ENCODE measurements at places on chromosomes 5 and 9. TPM values are rescaled to one million over a fixed set of nuclear protein-coding genes. Genes with fewer than 3 reads are reported as not detected.

GRCh38 chr5:74169701-74170100 is 470.8 kb downstream of the ENC1 start:
- no peaks in the 10 kb centered on the region for H3K36me3 ChIP-seq
- H3K27me3 ChIP-seq, result no peaks in the 10 kb centered on the region
- H3K4me1 ChIP-seq, result no peaks in the 10 kb centered on the region
- no peak overlapping the region for H3K27ac ChIP-seq

DNA sequence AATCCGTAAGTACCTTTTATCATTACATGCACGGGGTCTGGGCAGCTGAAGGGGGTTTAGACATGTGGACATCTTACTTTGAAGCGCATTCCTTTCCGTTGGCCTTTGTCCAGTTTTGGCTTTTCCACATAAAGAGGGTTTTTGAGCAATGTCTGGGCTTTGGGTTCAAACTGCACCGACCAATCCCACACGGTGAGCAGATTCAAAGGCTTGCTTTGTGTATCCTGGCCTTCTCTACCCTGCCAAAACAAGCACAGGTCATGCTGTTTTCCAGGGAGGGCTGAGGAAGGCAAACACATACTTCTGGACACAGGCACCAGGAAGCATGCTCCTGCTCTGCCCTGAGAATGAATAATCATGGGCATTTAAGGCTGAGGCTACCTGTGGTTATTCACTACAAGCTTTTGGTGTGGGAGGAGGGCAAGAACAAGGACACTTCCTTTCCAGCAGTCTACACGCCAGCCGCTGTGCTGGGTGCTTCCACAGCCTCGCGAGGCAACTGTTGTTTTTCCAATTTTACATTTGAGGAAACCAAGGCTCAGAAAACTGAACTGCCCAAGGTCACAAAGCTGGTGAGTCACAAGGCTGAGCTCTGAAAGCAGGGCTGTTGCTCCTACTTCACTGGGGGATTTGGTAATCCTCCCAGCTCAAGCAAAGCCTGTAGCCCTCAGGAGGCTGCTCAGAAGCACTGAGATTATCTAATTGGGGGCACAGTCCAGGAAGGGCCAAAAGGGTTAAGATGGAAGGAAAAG is 59.8 kb upstream of the GOLPH3 start:
- no peaks in the 10 kb centered on the region for H3K4me1 ChIP-seq
- no peak overlapping the region for H3K27ac ChIP-seq
- no peaks in the 10 kb centered on the region for H3K27me3 ChIP-seq
- DNase-seq, result no peak
- no peak overlapping the region for H3K4me3 ChIP-seq
- H3K36me3 ChIP-seq, result peaks cover 30% of the 10 kb centered on the region

DNA sequence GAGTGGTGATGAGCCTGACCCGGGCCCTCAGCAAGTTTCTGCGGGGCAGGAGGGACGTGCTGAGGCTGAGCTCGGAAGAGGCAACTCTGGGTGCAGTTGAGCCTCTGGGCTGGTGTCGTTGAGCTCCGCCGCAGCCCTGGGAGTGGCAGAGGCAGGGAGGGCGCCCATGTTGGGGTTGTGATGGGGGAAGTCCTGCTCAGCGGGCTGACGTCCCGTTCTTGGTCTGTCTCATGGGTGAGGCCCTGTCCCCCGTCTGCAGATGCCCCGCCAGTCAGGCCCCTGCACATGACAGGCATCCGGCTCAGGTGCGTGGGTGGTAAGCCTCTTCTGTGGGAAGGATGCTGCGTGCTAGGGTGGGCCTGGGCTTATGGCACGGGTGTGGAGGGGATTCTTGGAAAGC is 64.3 kb downstream of the RXRA start:
- no peaks in the 10 kb centered on the region for H3K4me1 ChIP-seq
- no peak overlapping the region for H3K4me3 ChIP-seq
- H3K27ac ChIP-seq, result no peak overlapping the region
- no peaks in the 10 kb centered on the region for H3K27me3 ChIP-seq
- H3K36me3 ChIP-seq, result no peaks in the 10 kb centered on the region

DNA sequence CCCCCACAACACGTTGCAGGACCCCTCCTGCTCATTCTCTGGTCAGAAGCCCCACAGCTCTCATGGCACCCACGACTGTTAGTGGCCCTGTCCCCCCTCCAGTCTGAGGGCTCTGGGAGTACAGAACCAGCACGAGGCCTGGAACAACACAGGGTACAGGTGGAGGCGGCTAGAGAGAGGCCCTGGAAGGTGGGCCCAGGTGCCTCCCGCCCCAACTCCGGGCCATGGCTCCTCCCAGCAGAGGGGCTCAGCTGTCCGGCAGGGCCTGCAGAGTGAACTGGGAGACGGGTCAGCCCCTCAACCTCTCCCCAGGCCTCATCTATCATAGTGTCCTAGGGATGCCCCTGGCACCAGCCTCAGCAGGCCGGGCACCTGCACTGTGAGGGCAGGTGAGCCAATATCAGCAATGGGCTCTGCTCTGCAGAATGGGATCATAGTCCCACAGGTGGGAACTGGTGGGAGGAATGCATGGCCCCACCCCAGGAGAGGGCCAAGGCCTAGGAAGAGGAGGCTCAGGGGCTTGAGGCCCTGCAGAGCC is 58.6 kb downstream of the BARX1 start:
- H3K4me1 ChIP-seq, result no peaks in the 10 kb centered on the region
- DNase-seq, result peak; percentile 5
- H3K36me3 ChIP-seq, result peaks cover 11% of the 10 kb centered on the region
- H3K27me3 ChIP-seq, result no peaks in the 10 kb centered on the region
- no peak overlapping the region for H3K27ac ChIP-seq

DNA sequence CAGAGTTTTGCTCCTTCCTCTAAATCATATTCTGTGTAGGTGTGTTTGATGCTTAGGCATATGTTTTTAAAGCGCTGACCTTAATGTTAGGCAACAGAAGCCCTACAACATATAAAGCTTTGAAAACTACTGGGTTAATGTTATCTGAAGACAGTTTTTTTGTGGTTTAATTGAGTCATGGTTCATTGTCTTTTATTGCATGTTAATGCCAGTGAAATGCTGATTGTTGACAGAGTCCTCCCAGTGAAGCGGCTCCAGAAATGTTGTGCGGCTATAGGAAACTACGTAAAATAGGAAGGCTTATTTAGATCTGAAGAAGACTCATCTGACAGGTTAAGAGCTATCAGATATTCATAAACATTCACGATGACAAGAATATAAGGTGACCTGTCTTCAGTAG is 424.6 kb downstream of the CCDC171 start:
- DNase-seq, result no peak
- no peaks in the 10 kb centered on the region for H3K36me3 ChIP-seq
- H3K4me1 ChIP-seq, result no peaks in the 10 kb centered on the region
- no peak overlapping the region for H3K4me3 ChIP-seq
- H3K27me3 ChIP-seq, result no peaks in the 10 kb centered on the region
- H3K27ac ChIP-seq, result no peak overlapping the region

DNA sequence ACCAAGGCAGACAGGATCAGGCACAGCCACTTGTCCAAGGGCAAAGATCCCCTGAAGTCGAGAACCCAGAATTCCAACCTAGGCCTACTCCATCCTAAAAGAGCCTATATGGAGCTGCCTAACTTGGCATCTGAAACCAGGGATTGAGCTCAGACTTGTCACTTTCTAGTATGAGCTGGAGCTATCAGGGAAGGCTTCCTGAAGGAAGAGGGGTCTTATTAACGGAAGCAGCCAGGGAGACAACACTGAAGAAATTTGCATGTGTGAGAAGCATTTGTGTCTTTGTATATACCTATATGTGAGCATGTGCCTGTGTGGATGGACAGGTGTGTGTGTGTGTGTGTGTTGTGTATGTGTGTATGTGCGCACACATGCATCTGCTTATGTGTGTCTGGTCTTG is 4.7 kb upstream of the AQP7 start:
- H3K27ac ChIP-seq, result no peak overlapping the region
- H3K27me3 ChIP-seq, result no peaks in the 10 kb centered on the region

- H3K27ac ChIP-seq, result no peak overlapping the region
- H3K4me3 ChIP-seq, result no peak overlapping the region
Measured at GRCh38 chr9:127098916-127099553, 23.4 kb downstream of the ANGPTL2 start.

DNA sequence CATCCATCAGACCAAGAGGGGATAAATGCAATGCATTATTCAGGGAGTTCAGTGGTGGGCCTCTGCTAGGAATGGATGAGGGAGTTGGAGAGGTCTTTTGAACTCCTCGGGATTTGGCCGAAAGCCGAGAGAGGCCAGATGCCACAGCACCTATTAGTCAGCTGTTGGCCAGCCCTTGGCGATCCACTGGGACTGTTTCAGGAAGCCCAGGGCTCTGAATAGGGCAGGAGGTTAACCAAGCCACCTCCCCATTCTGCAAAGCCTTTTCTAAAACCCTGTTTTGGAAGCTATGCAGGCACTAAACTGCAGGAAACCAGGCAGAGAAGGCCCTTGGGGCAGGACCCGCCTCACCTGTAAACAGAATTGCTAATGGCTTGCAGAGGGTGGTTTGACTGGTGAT is 37.8 kb downstream of the ASTN2 start:
- H3K27me3 ChIP-seq, result no peaks in the 10 kb centered on the region
- H3K4me3 ChIP-seq, result no peak overlapping the region
- peak; percentile 81 for DNase-seq

DNA sequence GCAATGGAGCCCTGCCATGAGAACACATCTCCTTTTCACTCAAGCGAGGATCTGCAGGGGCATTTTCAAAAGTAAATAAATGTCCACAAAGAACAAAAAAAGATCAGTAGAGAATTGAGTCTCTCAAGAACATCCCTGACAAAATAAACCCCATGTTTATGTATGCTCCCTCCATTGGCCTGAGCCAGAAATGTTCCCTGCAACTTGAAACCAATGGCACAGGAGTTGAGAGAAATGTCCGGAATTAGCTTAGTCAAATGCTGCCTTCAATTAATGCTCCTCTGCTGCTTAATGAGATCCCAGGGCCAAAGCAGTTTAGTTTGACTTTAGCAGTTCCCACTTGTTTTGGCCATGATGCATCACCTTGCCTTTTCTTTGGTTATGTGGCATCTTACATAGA is 238.3 kb downstream of the EBF1 start:
- no peak for DNase-seq
- H3K4me1 ChIP-seq, result no peaks in the 10 kb centered on the region
- H3K4me3 ChIP-seq, result no peak overlapping the region
- no peaks in the 10 kb centered on the region for H3K36me3 ChIP-seq

DNA sequence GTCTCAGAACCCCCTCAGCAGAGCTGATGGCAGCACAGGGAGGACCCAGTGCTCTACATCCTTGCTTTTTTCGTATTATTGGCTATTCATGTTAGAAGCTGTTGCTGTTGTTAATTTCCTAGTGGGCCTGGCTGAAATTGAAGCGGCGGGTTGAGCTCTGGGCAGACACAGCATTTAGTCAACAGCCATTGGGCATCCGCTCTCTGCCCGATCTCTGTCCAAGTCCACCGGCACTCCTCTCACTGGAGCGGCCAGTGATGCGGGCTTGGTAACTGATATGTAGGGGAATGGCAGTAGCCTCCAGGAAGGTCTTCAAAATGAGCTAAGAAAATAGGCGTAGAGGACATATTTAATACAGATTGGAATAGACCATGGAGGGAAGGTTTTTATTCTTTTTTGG is 1.3 kb upstream of the GARNL3 start:
- no peak overlapping the region for H3K4me3 ChIP-seq
- H3K4me1 ChIP-seq, result no peaks in the 10 kb centered on the region
- no peak for DNase-seq

GRCh38 chr9:118170032-118170955 is 466.1 kb downstream of the TLR4 start:
- no peaks in the 10 kb centered on the region for H3K4me1 ChIP-seq
- no peak overlapping the region for H3K27ac ChIP-seq
- H3K27me3 ChIP-seq, result no peaks in the 10 kb centered on the region

GRCh38 chr9:97892421-97892820 is 29.9 kb downstream of the TRMO start:
- no peaks in the 10 kb centered on the region for H3K36me3 ChIP-seq
- no peaks in the 10 kb centered on the region for H3K27me3 ChIP-seq
- no peak overlapping the region for H3K27ac ChIP-seq
- no peaks in the 10 kb centered on the region for H3K4me1 ChIP-seq
- DNase-seq, result no peak

- no peaks in the 10 kb centered on the region for H3K4me1 ChIP-seq
- H3K4me3 ChIP-seq, result no peak overlapping the region
- H3K27ac ChIP-seq, result no peak overlapping the region
- H3K36me3 ChIP-seq, result no peaks in the 10 kb centered on the region
- no peak for DNase-seq
Measured at GRCh38 chr5:144209361-144209760, 38.7 kb downstream of the KCTD16 start.

GRCh38 chr5:104540448-104540847 is 977.9 kb upstream of the NUDT12 start:
- H3K4me1 ChIP-seq, result no peaks in the 10 kb centered on the region
- no peak for DNase-seq
- H3K27ac ChIP-seq, result no peak overlapping the region
- no peaks in the 10 kb centered on the region for H3K36me3 ChIP-seq
- no peak overlapping the region for H3K4me3 ChIP-seq
- no peaks in the 10 kb centered on the region for H3K27me3 ChIP-seq

DNA sequence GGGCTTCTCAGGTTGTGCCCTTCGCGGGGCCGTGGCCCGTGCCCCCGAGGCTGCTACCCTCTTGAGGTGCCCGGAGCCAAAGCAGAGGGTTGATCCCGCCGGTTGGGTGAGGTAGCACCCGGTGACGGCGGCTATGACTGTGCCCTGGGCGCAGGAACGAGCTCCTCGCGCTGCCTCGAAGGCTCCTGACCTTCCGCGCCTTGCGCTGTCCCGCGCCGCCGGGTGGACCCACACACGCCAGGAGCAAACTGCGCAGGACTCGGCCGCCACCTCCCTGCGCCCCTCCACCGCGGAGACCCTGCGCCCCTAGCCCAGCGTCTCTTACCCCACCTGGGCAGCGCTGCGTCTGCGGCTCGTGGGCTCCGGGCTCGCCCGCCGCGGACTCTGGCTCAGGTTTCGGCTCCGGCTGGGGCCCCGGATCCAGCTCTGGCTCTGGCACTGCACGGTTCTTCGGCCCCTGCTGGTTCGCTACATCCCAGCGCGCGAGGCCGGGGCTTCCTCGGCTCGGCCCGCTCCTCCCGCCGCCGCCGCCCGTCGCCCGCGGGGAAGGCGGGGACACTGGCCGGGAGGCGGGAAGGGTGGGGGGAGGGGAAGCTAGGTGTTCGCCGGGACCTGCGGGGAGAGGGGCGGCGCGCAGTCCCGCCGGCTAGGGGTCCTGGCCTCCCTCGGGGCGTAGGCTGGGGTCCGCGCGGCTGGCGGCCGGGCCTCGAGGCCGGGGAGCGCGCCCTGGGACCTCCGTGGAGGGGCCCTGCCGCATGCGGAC is 5.4 kb upstream of the PITX1 start:
- H3K27ac ChIP-seq, result no peak overlapping the region
- peak overlapping the region; percentile 65 for H3K4me3 ChIP-seq
- no peaks in the 10 kb centered on the region for H3K4me1 ChIP-seq
- H3K27me3 ChIP-seq, result peaks cover 96% of the 10 kb centered on the region

DNA sequence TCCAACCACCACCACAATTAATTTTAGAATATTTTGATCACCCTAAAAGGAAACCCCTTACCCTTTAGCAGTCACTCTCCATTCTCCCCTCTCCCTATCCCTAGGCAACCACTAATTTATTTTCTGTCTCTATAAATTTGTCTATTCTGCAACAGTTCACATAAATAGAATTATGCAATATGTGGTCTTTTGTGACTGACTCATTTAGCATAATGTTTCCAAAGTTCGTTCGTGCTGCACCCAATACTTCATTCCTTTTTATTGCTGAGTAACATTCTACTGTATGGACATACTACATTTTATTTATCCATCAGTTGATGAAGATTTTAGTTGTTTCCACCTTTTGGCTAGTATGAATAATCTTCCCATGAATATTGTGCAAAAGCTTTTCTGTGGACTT is 18.2 kb upstream of the CDC20B start:
- H3K4me3 ChIP-seq, result no peak overlapping the region

The SLC6A3 gene
- 0.61 TPM for total RNA-seq

The TMEM252 gene
- not detected for total RNA-seq

The IL13 gene
- total RNA-seq, result not detected

The MELK gene
- total RNA-seq, result 40.1 TPM

The MFAP3 gene
- 24.5 TPM for total RNA-seq

The CMBL gene
- total RNA-seq, result 12.6 TPM

Measured in H9 (cell line).